ENCODE measurements at places on chromosomes 4 and X.

GRCh38 chr4:149489321-149489720 is 326.3 kb downstream of the IQCM start:
- DNase-seq: no peak

DNA sequence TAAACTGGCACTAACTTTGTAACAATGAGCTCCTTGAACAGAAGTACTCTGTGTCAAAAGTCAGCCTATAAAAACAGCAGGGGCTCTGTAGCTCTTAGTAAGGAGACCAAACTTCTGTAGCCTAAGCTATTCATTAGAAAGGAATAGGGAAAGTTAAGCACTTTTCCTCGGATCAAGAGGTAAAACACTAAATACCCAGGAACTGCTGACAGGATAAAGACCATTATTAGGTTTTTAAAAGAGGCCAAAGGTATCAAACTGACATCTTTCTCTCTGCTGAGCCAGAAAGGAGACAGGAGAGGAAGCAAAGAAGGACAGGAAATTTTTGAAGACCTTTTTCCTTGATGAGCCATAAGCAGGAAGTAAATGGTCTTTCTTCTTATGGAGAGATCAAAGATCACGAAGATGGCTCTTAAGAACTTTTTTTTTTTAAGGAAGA is 31.9 kb downstream of the ANAPC10 start:
- no peak for DNase-seq

DNA sequence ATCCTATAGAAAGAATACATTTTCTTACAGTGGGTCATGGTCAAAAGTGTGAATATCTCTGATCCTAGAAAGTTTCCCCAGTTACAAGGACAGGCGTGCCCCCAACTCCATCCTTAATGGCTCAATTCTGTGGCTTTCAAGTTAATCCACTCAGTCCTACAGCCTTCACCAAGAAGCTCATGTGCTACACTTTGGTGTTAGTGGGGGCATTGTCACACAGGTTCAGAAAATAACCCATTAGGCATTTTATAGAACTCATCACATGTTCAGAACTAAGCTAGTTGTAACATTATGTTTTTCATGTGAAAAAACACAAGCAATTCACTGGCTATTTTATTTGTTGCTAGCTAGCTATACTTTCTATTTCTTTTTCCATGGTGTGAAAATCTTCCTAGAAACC is 20.4 kb downstream of the NFKB1 start:
- DNase-seq: no peak

GRCh38 chrX:25288676-25289075 is 272.9 kb upstream of the ARX start:
- DNase-seq: no peak

DNA sequence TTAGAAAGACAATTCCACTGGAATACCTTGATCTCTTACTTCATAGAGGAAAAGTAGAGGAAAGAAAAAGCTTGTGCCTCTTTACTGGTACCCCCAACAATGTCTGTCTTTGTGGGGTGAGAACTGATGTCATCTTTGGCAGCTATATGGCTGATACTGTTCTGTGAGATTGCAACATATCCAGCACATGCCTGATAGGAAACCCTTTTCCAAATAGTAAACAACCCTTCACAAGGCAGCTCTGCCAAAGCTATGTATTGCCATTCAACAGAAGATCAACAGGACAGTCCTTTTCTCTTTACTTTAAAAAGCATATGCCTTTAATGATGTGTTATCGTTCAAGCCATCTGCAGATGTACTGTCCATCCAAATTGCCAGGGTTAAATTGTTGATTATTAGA is 105.9 kb downstream of the IL1RAPL1 start:
- no peak for DNase-seq

DNA sequence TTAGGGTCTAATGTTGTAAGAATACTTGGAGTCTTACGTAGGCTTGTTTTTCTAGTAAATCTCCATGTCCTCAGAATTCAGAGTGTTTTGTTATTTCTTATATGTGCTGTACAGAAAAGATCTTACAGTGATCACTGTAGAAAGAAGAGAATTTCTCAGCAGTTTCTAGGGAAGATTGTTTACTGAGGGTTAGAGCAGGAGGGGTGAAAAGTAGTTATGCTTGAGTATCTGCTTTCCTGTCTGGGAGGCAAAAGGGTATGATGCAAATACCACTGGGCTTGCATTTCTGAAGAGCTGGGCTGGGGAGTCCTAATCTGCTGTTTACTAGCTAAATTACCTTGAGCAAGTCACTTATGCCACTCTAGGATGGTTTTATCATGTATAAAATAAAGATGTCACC is 78.2 kb downstream of the BEND4 start:
- DNase-seq: no peak

- DNase-seq: no peak
Observed at GRCh38 chrX:103356130-103356798, at the start of gene TCEAL9. Gene TCEAL9, plus strand, starts transcription at chrX:103356506. Its CDS starts 1,179 bp downstream, at chrX:103357685.

GRCh38 chr4:142960126-142960525 is 114.0 kb upstream of the INPP4B start:
- DNase-seq: no peak

- no peak for DNase-seq
Observed at GRCh38 chr4:168879188-168879587, 130.9 kb downstream of the CBR4 start.

- DNase-seq: no peak
Observed at GRCh38 chr4:1466034-1466862, 60.0 kb upstream of the NKX1-1 start.
